ENCODE measurements at places on chromosomes 16 and 17.

DNA sequence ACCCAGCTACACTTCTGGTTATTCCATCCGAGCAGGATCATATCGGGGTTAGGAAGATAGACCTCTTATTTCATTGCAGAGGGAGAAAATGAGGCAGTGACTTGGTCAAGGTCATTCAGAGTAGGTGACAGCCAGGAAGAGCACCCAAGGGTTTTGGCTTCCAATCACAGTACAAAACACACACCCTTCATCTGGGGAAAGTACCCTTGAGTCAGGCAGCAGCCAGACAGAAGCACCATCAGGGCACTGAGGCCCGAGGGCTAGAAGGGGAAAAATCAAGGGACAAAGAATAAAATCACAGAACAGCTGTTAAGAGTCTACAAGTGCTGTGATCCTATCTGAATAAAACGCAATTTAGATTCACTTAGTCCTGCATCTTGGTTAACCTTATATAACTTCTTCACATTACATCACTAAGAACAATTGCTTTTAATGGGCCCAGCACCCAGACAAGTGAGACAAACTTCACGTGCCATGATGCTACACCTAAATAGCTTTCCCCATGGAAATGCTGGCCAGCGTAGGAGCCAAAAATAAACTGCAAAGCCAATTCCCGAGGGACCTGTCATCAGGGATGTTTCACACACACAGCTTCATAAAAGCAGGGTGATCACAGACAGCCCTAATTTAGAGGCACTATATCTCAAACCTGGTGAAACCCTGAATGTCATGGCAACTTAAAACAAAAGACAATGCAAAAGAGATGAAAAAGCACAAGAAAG, 4.9 kb downstream of the UBE2O start:
- DNase-seq = no peak

- DNase-seq = no peak
Observed at GRCh38 chr16:381012-381788, 578 bp downstream of the PGAP6 start.

GRCh38 chr17:74690409-74690825, 22.3 kb downstream of the CD300LF start:
- no peak for DNase-seq

- no peak for DNase-seq
Observed at GRCh38 chr16:52748741-52749140, 201.8 kb upstream of the TOX3 start.

- no peak for DNase-seq
Observed at GRCh38 chr16:49919327-49919726, 63.4 kb upstream of the ZNF423 start.

DNA sequence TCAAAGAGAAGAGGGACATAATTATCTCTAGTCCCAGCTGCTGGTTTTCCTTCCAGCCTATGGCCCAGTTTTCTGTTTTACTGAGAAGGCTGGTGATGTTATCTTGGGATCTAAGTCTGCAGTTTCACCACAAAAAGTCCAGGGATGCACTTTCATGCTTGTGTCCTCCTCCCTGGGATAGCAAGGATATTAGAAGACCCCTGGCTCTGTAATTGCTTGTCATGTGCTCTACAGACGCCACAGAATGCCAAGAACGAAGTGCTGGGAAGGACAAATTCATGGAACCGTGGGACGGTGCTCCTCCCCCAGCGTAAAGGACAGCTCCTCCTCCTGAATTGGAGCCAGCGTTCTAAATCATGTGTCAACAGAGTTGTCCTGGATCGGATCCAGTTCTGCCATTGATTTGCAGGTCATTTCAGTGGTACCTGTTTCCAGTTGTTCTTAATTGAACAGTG, 8.6 kb downstream of the MAPT start:
- no peak for DNase-seq

GRCh38 chr16:576197-576822, 6.5 kb downstream of the PIGQ start:
- no peak for DNase-seq

- no peak for DNase-seq
Observed at GRCh38 chr16:49495596-49496355, 122.2 kb downstream of the C16orf78 start.

DNA sequence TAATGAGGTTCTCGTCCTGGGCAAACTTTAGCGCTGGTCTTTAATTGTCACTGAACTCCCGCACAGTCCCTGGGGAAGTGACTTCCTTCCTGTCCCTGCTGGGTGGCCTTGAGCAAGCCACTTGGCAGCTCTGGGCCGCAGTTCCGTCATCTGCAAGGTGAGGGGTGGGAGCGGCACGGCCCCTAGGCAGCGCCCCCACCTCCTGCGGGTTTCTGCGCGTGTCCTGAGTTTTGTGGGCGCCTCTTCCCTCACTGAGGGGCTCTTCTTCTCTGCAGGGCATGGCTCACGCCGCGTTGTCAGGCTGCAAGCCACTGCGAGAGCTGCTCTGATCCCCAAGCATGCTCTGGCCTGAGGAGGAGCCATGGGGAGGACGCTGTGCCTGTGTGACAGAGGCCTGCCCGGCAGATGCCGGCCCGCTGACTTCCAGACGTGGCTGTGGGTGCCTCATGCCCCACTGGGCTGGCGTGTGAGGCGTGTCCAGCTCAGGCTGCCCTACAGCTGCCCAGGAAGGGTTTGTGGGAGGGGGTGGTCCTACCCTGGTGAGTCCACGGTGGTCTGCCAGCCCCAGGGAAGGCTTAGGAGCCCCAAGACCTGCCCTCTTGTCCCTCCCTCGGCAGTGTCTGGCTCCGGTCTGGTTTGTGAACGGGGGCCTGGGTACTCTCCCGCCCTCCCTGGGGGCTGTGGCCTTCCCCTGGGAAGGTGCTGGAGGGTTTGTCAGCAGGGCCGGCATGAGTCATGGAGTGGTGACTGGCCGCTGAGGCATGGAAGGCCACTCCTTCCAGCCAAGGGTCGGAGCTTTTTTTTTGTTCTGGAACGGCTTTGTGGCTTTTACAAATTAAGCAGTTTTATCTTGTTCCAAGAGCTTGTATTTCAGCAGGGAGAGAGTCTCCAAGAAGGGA, 182.0 kb downstream of the SEC14L1 start:
- no peak for DNase-seq

GRCh38 chr16:11551842-11552241, 34.9 kb downstream of the LITAF start:
- DNase-seq = no peak

DNA sequence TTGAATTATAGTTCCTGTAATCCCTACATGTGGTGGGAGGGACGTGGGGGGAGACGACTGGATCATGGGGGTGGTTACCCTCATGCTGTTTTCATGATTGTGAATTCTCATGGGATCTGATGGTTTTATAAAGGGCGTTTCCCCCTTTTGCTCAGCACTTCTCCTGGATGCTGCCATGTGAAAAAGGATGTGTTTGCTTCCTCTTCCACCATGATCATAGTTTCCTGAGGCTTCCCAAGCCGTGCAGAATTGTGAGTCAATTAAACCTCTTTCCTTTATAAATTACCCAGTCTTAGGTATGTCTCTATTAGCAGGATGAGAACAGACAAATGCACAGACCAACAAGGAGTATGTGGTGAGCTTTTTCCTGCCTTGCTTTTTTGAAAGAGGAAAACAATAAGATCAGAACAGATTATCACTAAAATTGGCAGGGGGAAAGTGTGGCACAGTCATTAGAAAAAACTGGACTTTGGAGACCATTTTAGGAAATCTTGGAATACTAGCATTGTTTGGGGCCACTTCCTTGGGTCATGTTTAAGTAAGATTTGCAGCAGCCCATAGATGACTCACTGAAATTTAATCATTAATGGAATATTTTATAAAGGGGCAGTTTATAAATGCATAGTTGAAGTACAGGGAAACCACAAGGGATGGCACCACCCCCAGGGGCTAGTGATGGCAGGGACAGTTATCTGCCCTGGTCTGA, 352.8 kb downstream of the CDH13 start:
- no peak for DNase-seq

DNA sequence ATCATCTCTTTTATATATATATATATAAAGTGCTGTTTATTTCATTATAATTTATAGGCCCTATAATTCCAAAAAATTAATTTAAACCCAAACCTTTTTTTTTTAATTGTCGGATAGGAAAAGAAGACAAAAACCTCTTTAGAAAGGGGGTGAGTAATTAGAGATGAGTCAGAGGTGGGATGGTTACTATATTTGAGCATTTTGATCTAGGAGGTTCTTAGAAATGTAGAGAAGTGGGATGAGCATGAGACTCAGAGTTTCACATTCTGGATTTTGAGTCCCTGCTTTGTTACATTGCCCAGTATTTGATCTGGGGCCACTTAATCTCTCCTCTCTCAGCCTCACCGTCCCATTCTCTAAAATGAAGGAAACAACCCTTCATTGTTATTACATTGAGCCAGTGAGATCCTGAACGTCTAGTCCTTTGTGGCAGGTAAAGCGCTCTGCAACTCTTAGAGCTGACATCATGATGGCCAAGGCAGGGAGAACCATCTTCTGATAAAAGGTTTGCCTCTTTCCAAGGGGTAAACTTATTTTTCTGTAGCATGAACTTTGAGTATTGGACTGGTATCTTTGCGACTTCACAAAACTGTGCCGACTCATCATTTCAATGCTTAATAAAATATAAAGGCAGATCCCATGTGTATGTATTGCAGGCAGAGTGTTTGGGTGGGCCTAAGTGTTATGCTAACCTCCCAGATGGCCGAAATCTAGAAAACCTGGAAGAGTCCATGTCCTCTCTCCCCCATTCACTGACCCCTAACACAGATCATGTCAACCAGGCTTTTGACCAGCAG, 21.3 kb downstream of the HS3ST3B1 start:
- no peak for DNase-seq

DNA sequence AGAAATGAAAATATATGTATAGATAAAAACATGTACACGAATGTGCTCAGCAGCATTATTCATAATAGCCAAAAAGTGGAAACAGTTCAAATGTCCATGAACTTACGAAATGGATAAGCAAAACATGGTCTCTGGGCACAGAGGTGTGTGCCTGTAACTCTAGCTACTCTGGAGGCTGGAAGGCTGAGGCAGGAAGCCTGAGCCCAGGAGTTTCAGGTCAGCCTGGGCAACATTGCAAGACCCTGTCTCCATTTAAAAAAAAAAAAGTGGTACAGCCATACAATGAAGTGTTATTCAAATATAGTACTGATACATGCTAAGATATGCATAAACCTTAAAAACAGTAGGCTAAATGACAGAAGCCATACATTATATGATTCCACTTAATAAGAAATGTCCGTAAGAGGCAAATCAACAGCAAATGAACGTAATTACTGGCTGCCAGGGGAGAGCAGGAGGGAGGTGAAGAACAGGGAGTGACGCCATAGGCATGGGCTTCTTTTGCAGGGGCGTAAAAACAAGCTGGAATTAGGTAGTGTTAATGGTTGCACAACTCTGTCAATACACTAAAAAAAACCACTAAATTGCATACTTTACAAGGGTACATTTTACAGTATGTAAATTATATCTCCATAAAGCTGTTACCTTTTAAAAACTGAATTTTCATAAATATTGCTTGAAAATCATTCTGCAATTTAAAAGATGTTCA, 87.2 kb upstream of the PLEKHM1 start:
- no peak for DNase-seq

DNA sequence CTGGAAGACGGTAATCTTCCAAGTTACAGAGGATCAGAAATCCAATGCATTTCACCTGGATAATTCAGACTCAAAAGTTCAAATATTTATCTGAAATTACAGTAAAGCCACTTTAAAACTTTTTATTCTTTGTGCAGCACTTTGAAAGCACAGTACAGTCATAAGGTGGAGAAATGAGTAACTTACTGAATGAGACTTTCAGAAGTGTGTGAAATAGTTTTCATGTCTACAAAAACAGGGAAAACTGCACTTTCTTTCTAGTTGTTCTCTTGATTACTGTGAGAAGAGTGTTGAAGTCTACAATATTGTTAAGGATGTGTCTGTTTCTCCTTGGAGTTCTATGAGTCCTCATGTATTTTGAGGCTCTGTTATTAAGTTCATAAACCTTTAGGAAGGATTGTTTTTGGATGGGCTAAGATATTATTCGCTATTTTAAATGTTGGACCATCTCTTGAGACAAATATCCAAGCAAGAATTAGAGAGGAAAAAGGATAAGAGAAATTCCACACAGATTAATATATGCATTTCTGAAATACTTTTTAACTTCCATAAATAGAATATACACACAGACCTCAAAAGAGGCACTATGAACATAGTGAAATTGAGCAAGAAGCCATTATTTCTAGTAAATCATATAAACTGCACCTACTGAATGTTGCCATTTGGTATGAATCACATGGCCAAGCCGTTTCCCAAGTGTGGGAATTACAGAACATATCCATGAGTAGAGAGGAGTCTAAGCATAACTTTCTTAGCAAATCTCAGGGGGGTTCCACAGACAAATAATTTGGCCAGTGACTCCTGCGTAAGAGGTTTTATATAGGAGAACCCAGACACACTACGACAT, 83.6 kb upstream of the PLEKHM1 start:
- DNase-seq = no peak

- DNase-seq = no peak
Observed at GRCh38 chr17:76812968-76813367, 55.2 kb upstream of the MGAT5B start.

- no peak for DNase-seq
Observed at GRCh38 chr16:56258508-56259424, 67.5 kb downstream of the GNAO1 start.

- no peak for DNase-seq
Observed at GRCh38 chr17:48139944-48140343, 32.4 kb downstream of the SNX11 start.

GRCh38 chr16:23847948-23848347, 12.2 kb downstream of the PRKCB start:
- DNase-seq = no peak

DNA sequence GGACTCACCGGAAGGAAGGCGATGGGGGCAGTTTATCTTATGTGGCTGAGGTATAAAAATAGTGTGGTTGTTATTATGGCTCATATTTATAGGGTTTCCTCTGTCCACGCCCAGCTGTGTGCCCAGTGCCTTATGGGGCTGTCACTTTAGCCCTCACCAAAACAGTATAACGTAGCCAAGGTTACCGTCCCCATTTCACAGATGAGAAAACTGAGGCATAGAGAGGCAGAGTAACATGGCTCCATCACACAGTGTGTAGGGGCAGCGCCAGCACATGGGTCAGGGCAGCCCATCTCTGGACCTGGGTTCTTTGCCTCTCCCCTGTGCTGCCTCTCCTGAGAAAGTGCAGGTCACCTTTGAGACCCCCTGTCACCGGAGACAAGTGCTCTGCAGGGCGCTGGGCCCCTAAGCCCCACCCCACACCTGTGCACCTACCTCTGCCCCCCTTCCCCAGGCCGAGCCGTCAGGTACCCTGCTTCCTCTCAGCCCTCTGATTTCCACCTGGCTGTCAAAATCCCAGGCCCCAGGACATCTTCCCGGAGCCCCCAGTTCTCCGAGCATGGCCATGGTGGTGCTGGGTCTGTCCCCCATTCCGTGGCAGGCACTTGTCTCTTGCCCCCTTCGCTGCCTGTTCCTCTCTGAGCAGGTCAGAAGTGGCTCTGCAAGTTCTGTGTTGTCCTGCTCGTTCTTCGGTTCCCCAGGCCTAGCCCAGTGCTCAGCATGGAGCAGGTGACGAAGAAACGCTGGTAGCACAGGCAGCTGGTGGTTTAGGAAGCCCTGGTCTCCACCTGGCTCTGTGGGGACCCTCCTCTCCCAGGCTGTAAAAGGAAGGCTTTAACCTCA, 7.2 kb downstream of the KIAA0513 start:
- DNase-seq = no peak

Data from stimulated activated CD8-positive, alpha-beta memory T cell treated with anti-CD3 and anti-CD28 coated beads, Interleukin-7, amount 100 ng/mL, for 48 hours (primary cell).